Mesendoderm (in vitro differentiated cells): ENCODE measurements at places on chromosomes 13 and 19.

GRCh38 chr19:6424195-6424938, at the start of gene KHSRP:
Gene KHSRP (minus strand): TSS chr19:6424811. CDS start chr19:6424701, 110 bp downstream.
- DNase-seq = peak; percentile 22

- peak; percentile 42 for DNase-seq
These were observed 13.4 kb downstream of the THOP1 start for GRCh38 chr19:2798733-2799132.

DNA sequence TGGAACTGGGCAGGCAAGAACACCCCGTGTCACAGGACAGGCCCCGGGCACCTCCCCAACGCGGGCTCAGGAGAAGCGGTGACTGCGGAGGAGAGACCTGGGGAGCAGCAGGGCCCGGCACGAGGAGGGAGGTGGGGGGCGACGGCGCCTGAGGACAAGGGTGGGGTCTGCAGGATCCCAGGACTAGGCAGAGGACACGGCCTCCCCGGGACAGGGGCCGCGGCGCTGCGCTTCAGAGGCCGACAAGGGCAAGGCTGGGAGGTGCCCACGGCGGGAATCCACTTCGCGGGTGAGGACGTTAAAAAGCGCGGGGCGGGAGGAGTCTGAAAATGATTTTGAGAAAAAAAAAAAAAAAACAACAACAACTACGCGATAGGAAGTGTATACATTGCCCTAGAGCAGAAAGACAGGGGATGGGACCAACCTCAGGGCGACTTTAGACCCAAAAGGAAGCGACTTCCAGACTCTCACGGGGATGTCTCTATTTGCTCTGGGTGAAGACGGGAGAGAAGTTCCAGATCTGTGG, 44.9 kb downstream of the ZNF611 start:
- DNase-seq = peak; percentile 40

DNA sequence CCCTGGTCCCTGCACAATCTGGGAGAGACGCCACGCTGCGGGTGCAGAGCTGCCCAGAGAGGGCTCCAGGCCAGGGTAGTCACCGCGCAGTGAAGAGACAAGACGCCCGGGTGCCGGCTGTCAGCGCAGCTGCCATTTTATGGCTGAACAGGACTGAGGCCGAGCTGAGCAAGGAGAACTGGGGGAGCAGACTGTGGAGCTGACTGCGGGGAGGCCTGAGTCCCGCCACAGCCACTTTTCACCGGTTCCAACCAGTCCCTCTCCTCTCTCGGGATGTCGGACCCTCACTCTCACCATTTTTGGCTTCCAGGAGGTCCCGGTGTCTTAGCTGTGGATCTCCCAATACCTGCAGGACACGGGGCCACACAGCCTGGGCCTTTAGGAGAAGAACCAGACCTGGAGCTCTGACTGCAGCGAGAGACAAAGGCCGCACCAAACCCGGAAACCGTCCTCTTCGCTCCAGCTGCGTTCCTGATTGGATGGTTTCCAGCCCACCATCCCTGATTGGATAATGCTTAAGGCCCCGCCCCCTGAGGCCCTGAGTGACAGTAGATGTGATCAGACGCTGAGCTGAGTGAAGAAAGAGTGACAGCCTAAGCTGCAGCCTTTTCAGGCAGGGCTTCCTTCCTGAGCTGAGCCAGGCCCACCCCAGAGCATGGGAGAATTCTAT, at the start of gene ZNF626:
Gene ZNF626 (minus strand): TSS at position 422 of the 670 bp plus-strand sequence. CDS start 125 bp downstream, at position 297.
- DNase-seq = peak; percentile 99

GRCh38 chr13:24557081-24557480, 44.5 kb upstream of the PARP4 start:
- no peak for DNase-seq

DNA sequence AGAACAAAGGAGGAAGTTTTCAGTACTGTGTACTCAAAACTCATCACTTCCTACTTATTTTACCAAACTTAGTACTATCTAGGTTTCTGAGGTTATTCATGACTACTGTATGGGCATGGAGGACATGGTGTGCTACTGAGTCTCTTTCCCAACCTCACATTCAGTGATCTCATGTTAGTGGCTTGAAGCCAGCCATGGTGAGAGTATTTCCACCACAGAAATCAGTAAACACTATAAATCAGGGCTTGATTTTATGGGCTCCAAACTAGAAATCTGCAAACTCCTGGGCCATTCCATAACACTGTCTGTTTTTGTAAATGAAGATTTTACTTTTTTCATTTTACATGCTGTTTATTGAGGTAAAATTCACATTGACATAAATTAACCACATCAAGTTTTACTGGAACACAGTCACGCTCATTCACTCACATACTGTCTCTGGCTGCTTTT, 19.7 kb downstream of the MED26 start:
- no peak for DNase-seq

GRCh38 chr13:109684824-109685202, 101.6 kb downstream of the IRS2 start:
- no peak for DNase-seq

DNA sequence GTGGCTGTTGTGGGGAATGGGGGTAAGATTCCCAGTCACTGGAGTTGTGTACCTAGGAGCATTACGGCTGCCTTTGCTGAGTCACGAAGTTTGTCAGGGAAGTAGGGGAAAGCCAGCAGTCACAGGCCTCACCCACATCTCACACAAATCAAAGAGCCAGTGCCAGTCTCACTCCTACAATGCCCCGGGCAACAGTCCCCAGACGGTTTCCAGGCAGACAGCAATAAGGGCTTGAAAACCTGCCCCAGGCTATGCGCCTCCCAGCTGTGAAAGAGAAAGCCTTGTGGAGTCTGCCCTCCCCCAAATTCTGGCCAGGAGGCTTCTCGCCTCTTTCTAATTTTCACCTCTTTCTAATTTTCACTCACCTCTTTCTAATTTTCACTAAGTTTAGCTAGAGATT, 142.3 kb upstream of the EDNRB start:
- peak; percentile 23 for DNase-seq

- DNase-seq = peak; percentile 82
These were observed 42.3 kb downstream of the USPL1 start for GRCh38 chr13:30659980-30660379.

GRCh38 chr13:99689955-99690354, 188.7 kb downstream of the TM9SF2 start:
- DNase-seq = peak; percentile 58

GRCh38 chr19:35629332-35629633, 447 bp downstream of the RBM42 start:
- DNase-seq = no peak

GRCh38 chr19:15288146-15288963, 44.0 kb downstream of the BRD4 start:
- no peak for DNase-seq

- DNase-seq = peak; percentile 67
These were observed 36.6 kb upstream of the OXGR1 start for GRCh38 chr13:97030705-97031452.

DNA sequence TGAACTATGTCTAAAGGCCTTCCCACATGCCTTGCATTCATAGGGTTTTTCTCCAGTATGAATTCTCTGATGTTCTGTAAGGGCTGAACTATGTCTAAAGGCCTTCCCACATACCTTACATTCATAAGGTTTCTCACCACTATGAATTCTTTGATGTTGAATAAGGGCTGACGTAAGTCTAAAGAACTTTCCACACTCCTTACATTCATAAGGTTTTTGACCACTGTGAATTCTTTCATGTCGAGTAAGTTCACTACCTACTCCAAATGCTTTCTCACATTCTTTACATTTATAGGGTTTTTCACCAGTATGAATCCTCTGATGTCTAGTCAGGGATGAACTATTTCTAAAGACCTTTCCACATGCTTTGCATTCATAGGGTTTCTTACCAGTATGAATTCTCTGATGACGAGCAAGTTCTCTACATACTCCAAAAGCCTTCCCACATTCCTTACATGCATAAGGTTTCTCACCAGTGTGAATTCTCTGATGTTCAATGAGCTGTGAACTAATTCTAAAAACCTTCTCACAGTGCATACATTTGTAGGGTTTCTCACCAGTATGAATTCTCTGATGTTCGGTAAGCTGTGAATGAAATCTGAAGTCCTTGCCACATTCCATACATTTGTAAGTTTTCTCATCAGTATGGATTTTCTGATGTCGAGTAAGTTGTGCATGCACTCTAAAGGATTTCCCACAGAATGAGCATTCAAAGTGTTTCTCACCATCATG, 19.1 kb upstream of the ZNF260 start:
- peak; percentile 66 for DNase-seq

DNA sequence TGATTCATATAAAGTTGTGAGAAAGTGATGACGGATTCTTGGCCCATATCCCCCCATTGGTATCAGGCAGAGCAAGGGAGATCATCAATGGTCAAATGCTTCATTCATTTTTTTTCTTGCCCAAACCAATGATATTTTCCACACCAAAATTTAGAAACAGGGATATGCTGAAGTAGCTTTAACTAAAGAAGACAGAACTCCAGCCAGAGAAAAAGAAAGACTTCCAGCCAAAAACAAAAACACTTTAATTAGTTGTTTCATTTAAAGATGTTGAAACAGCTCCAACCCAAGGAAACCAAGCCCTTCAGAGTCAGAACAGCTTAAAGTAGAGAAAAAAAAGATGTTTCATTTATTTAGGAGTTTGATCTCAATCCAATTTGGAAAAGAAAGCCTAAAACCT, 358.9 kb upstream of the NBEA start:
- no peak for DNase-seq

GRCh38 chr13:89923736-89924135, 1423.8 kb upstream of the MIR17HG start:
- DNase-seq = no peak

DNA sequence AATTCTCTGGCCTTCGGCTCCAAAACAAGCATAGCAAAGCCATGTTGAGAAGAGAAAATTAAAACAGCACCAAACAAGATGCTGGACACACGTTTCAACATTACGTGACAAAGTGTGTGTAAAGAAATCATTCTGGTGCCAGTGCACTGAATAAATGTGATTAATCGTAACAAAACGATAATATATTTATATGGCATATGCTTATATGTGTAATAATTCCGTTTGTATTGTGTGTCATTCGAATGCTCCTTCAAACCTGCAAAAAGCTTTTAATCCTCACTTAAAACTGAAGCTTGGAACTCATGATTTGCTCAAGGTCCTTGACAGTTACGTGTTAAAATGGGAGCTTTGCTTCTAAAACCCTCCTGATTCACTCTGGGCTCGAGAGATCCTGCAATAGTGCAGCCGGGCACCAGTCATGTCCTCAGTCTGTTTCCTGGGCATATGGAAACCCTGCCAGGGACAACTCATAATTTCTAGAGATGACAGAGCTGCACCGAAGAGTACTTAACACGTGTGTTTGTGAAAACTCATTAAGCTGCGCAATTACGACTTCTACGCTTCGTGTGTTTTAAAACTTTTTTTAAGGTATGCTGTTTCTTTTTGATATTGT, 731 bp upstream of the AKAP8L start:
- no peak for DNase-seq
